ENCODE measurements at places on chromosomes 12 and 14.

- DNase-seq, result no peak
Measured at GRCh38 chr12:16984484-16984883, 378.5 kb upstream of the LMO3 start.

- DNase-seq, result no peak
Measured at GRCh38 chr12:70306676-70307075, 59.4 kb upstream of the KCNMB4 start.

DNA sequence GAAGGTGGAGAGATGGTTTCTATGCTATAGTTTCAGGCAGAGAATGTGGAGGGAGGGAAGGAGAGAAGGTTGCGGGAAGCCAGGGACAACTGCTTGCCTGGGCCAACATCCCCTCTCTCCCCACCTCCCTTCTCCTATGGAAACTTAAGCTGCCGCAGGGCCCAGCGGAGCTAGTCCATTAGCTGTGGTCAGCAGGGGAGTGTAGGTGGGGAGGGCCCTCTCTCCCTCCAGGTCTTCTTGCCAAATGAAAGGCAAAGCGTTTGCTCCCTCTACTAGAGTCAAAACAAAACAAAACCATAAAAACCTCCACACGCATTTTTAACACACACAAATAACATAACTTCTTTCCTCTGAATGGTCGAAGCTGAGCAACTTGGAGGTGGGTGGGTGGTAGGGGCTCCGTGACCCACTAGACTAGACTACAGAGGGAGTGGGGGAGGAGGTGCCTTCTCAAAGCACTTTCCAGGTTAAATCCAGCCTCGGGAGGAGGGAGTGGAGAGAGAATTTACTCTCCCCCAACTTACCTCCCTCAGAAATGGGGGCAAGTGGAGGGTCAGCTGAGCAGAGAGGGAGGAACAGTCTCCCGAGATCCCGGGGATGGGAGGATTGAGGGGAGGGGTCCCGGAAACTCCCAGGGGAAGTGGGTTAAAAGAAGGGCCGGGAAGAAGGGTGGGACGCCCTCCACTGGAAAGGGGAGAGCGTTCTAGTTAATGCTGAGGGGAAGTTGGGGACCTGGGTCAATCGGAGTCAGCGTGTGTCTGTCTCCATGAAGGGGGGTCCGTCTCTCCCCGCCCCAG is 4.6 kb upstream of the CACNB3 start:
- DNase-seq, result no peak

DNA sequence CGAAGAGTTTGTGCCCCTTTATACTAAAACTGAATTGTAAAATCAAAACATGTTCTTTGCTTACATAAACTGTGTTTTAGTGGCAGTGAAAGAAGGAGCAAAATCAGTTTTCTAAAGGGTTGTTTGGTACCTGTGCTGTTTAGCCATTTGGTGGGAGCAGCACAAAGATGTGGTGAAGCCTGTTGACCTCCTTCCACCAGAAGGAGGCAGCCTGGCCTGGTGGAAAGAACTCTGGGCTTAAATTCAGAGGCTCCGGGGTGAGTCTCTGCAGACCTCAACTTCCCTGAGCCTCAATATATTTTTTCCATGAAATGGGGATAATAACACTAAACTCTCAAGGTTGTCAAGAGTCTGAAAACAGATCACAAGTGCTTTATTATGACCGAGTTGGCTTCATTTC is 502.5 kb downstream of the VRK1 start:
- DNase-seq, result no peak

DNA sequence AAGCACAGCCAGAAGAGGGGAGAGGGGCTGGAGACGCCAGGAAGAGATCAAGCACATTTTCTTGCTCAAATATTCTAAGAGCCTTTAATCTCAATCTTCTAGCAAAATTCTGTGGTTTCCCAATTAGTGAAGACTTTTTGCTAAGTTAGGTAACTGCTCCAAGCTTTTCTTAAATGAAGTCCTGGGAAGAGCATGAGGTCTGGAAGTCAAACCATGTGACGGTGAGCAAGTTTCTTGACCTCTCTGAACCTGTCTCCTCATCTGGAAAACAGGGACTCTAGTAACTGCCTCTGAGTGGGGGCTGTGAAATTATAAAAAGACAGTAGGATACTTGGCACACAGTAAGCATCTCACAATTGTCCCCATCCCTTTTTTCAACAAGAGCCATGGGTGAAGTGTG is 24.1 kb downstream of the BDKRB1 start:
- no peak for DNase-seq

DNA sequence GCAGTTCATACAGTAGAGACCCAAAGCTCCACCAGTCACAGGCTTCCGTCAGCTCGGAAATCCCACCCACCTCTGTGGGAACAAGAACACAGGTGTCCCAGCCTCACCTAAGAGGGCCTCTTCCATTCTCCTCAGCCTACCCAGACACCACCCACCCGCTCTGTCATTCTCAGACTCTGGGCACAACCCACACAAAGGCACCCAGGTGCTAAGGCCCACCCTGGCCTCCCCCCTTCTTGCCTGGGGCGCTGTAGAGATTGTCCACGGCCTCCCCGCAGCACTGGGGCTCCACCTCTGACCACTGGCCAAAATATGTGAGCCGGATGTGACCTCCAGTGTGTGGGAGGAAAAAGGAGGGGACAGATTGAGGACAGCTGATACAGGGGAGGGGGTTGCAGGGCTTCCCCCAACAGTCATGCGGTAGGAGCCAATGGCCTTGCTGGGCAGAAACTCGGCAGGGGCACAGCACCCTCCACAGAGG is 14.2 kb downstream of the RPS6KL1 start:
- DNase-seq, result no peak

GRCh38 chr14:75091251-75091650 is 21.8 kb downstream of the ZC2HC1C start:
- no peak for DNase-seq

DNA sequence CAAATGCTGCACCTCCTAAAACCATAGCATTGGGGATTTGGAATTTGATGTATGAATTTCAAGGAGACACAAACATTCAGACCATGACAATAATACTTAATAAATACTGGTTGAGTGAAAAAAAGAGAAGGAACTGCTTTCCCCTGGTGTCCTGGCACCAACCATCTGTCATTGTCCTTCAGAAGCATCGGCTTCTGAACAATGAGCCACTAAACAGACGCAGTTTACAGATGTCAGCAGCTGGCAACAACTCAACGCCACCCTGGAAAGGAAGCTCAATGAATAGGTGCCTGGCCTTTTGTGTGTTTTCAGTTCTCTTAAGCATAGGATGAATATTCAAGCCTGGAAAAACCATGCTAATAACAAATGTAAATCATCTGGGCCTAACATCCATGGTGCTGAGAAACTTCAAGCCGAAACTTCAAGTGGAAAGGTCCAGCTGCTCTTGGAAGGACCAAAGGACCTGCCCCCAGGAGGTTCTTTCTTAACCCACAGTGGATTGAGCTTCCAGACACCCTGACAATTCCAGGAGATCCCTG is 101.3 kb downstream of the WIF1 start:
- no peak for DNase-seq

DNA sequence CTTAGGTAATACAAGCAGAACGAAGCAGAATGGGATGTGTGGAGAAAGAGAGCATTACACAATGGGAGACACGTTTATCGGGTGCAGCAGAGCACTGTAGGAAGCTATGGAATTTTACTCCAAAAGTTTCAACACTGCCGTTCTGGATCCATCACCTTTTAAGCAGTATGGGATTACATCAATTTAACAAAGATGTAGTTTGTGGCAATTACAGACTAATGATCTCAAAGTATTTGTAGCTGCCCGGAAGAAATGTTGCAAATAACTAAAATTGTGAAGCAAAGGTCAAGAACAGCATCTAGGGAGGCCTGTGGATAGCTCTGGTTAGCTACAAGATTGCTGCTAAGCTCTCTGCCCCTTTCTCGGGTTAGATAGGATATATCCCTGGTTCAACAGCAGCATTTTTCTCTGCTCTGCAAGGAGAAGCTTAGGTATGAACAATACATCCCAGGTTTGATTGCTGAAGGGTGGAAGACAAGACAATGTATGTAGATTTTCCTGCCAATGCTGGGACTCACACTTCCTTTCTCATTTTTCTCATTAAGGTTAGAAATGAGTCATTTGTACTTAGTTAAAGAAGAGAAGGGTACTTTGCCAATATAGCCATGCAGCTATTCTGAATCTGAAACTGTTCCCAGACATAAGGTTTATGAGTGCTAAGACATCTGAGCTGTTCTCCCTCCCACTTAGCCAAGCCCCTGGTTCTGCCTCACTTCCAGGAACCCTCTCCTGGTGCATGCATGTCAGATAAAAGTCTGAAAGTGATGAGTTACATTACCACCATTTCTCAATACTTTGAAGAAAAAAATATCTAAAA is 75.0 kb upstream of the HIF1A start:
- DNase-seq, result no peak

GRCh38 chr14:65210118-65210821 is 108.0 kb upstream of the MAX start:
- no peak for DNase-seq

DNA sequence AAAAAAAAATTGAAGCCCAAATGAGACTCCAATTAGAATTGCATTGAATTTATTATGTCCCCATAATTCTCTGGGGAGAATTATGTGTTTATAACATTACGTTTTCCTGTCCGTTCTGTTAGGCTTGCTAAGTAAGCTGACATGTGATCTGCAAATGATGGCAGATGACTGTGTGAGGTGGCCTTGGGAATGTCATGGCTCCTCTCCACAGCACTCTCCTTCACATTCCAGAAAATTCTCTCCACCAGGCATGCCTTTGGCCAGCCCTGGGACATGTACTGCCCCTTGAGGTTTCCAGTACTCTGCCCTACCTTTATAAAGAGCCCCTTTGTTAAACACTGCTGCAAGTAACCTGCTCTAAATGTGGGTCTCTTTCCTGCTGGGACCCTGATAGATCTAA is 28.3 kb upstream of the INF2 start:
- no peak for DNase-seq

- no peak for DNase-seq
Measured at GRCh38 chr12:112939761-112940381, 1.6 kb downstream of the OAS3 start.

GRCh38 chr14:73102806-73103497 is 33.4 kb upstream of the PSEN1 start:
- DNase-seq, result no peak

DNA sequence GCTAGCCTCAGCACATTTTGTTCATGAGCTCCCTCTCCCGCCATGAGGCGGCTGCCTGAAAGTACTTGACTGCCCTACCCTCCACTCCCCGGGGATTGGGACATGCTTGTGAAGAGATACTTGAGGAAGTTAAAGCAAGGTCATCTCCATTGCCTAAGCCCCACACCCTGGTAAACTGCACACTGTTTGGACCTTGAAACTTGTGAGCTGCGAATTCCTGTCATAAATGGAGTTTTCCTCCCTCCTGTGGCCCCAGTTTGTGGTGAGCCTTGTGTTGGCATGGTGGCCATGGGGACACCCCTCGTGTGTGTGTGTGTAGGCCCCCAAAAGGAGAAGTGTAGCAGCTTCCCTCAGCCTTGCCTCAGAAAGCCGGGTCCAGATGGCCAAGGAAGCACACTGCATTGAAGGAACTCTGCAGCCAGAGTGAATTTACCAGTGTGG is 395.5 kb downstream of the ZFP36L1 start:
- DNase-seq, result no peak

GRCh38 chr14:67432050-67432564 is 20.1 kb upstream of the PLEK2 start:
- no peak for DNase-seq

- DNase-seq, result no peak
Measured at GRCh38 chr12:15699886-15700285, 89.3 kb downstream of the EPS8 start.

- DNase-seq, result no peak
Measured at GRCh38 chr12:54958048-54958658, 26.4 kb downstream of the TESPA1 start.

GRCh38 chr14:61531465-61532122 is 163.7 kb upstream of the HIF1A start:
- no peak for DNase-seq

DNA sequence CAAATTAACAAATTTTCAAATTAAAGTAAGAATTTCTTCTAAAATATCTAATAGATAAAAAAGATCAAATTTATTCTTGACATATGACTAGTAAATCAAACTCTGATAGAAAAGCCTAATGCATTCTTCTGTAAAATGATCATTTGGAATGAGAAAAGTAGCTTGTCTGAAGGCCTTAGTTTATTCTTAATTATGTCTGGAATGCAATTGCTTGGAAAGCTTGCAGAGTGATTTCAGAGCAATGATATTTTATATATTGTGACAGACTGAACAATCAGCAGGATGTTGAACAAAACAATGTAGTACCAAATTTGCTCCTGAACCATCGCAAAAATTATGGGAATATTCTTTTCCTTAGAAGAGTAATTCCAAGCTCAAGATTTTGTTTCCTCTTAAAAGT is 789.6 kb upstream of the NOVA1 start:
- DNase-seq, result no peak

DNA sequence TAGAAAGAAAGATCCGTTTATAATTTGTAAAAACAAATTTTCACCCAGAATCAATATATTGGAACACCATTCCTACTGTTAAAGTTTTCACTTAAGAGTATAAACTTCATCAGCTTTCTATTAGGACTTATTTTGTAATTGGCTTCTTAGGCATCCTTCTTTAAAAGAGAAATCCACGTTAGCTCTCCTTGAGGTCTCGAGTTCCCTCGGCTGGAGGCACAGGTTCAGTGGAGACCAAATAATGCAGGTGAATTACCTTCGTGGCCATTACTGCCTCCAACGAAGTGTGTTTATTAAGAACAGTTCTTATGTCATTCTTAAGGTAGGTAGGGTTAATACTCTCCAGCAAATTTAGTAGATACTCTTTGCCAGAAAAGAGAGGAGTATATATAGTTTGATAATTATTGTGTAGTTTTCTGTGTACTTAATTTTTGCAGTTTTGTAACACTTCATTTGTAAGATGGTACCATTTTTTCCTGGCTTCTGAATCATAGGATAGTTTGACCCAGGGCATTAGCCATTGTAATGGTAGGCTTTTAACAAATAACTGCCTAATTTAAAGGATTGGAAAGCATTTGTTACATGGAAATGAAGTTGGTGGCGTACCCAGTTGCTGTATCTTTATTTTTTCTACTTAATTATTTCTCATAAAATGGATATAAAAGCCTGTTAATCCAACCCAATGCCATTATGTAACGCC is 2.2 kb downstream of the CALM1 start:
- no peak for DNase-seq

- no peak for DNase-seq
Measured at GRCh38 chr12:7444076-7444475, at the start of gene CD163L1. Gene CD163L1 (minus strand): TSS chr12:7444153. CDS start chr12:7444127, 26 bp downstream.
